ENCODE measurements at places on chromosomes 3 and 15.

GRCh38 chr3:155110022-155110421 lies 29.9 kb downstream of the MME start:
- no peak for DNase-seq
- no peaks in the 10 kb centered on the region for H3K36me3 ChIP-seq
- peaks cover 27% of the 10 kb centered on the region for H3K4me1 ChIP-seq

DNA sequence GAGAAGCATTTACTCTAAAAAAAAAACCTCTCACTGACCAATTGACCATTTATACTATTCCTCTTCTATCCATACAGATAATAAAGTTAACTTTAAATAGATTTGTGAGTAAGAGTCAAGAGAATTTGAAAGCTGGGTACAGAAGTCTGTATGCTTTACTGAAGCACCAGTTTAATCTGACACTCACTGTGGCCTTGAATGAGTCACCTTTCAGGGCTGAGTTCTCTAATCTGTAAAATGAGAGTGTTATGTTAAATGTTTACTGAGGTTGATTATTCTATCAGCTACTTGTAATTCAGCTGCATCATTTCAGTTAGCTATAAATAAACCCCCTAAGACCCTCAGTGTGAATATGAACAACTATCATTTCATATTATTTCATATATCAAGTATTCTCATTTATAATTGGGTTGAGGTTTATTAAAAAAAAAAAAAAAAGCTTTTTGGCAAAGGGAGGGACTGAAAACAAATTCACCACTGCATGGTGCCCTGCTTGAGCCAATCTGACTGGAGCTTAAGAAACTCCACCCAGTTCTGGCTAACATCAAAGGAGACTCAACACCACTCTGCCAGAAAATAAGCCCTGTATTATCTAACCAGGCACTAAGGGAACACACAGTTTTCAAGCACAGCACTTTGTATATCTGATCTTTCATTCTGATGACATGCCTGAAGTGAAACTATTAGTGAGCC lies 2.8 kb downstream of the MAP4 start:
- no peak overlapping the region for H3K4me3 ChIP-seq
- no peak for DNase-seq
- peaks cover 20% of the 10 kb centered on the region for H3K36me3 ChIP-seq
- no peak overlapping the region for H3K27ac ChIP-seq
- H3K27me3 ChIP-seq, result no peaks in the 10 kb centered on the region
- peaks cover 24% of the 10 kb centered on the region for H3K4me1 ChIP-seq

GRCh38 chr3:58093574-58094195 lies 85.5 kb downstream of the FLNB start:
- H3K4me3 ChIP-seq, result no peak overlapping the region
- peaks cover 14% of the 10 kb centered on the region for H3K36me3 ChIP-seq
- no peak overlapping the region for H3K27ac ChIP-seq
- no peaks in the 10 kb centered on the region for H3K4me1 ChIP-seq
- H3K27me3 ChIP-seq, result no peaks in the 10 kb centered on the region

DNA sequence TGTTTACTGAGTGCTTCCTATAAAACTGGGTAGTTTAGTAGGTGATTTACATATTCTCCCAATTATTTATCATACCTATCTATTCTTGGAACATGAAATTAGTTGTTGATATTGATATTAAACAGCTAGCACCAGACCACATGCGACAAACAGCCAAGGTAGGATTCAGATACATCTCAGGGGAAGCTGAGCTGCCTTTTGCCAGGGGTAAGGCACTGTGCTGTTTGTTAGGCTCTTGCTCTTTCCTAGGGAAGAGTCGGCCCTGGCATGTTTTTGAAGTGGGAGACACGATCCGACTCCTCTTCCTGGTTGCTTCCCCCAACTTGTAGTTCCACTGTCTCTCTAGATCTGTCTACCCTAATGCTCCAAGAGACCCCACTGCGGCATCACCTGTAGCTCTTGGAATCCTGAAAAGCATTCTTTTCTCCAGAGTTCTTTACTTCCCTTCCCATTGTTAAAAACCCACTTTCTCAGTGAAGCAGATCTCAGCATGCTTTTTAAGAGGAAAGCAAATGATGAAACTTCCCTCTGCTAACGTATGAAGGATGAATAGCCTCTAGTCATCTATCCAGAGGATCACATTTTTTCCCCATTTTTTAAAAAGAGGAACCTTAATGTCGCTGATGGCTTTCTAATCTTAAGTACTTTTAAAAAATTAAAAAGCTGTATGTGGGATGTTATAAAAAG lies 138.4 kb downstream of the GHSR start:
- H3K36me3 ChIP-seq, result peaks cover 16% of the 10 kb centered on the region
- no peaks in the 10 kb centered on the region for H3K27me3 ChIP-seq
- no peak for DNase-seq
- no peaks in the 10 kb centered on the region for H3K4me1 ChIP-seq

GRCh38 chr3:71873093-71873611 lies 88.2 kb upstream of the PROK2 start:
- no peak overlapping the region for H3K27ac ChIP-seq
- no peak overlapping the region for H3K4me3 ChIP-seq
- peaks cover 33% of the 10 kb centered on the region for H3K27me3 ChIP-seq
- peaks cover 12% of the 10 kb centered on the region for H3K4me1 ChIP-seq
- DNase-seq, result no peak

GRCh38 chr15:59060348-59060747 lies 44.6 kb upstream of the CCNB2 start:
- peaks cover 43% of the 10 kb centered on the region for H3K36me3 ChIP-seq
- DNase-seq, result no peak

DNA sequence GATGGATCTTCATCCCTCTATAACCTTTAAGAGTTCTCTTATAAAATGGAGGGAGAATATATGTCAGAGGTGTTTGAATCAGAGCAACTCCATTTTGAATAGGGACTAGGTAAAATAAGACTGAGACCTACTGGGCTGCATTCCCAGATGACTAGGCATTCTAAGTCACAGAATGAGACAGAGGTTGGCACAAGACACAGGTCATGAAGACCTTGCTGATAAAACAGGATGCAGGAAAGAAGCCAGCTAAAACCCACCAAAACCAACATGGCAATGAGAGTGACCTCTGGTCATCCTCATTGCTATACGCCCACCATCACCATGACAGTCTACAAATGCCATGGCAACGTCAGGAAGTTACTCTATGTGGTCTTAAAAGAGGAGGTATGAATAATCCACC lies 211.0 kb downstream of the GBE1 start:
- H3K4me3 ChIP-seq, result no peak overlapping the region
- H3K27me3 ChIP-seq, result no peaks in the 10 kb centered on the region
- H3K27ac ChIP-seq, result no peak overlapping the region
- H3K36me3 ChIP-seq, result peaks cover 35% of the 10 kb centered on the region

DNA sequence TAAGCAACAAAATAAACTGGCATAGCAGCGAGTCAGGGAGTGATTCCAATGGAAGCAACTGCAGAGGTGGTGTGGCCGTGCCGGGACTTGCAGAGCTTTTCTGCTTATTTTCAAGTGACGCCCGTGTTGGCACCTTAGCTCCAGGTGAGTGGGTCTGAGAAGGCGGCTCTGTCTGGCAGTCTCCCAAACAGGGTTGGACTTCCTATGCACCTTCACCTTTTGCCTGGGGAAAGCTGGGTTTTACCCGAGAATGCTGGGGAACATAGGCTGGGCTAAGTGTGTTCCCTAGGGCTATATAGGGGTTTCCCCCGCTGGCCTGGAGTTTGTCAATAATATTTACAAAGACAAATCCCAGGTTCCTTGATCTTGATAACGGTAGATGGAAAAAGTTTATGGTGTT lies 179.9 kb upstream of the TBL1XR1 start:
- no peak for DNase-seq
- H3K36me3 ChIP-seq, result peaks cover 4% of the 10 kb centered on the region
- no peak overlapping the region for H3K4me3 ChIP-seq

DNA sequence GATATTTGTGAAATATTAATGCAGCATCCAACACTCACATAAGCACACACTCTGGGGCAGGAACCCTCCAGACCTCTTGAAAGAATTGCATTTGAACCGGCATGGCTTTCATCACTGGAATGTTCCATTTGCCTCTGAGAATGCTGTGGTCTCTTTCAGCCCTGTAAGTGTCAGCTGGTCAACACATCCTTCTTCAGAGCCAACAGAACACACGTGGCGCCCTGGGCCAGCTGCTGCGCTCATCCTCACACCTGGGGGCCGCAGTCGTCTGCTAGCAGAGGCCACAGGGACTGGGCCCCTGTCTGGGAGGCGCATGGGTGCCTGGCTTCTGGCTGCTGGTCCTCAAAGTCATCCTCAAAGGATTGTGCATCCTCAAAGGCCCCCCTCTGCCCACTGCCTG lies 71.4 kb upstream of the HERC1 start:
- H3K27ac ChIP-seq, result no peak overlapping the region
- no peaks in the 10 kb centered on the region for H3K27me3 ChIP-seq
- H3K4me3 ChIP-seq, result no peak overlapping the region
- DNase-seq, result no peak
- no peaks in the 10 kb centered on the region for H3K36me3 ChIP-seq

DNA sequence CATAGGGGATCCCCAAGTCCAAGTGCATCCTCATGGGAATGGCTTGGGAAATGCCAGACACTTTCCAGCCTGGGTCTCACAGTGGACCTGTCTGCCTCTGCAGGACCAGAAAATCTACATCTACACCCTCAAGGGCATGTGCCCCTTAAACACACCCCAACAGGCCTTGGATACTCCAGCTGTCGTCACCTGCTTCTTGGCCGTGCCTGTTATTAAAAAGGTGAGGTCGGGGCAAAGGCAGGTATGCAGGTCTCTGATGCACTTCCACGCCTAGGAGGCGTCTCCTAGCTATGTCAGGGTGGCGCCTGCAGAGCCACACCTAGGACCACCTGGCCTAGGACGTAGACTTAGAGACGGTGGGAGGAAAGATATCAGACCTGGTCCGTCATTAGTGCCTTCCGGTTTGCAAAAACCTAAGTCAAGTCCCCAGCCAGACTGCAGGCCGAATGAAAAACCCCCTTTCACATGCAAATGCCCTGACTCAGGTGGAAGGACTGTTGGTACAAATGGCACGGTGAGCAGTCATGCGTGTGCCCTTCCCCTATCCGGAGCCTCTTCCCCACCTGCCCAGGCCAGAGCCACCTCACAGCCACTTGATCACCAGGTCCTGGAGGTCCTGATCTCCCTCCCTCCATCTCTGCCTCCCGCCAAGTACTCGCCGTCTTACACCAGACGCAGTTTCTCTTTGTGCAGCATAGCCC lies 143.5 kb downstream of the LRRK1 start:
- no peaks in the 10 kb centered on the region for H3K4me1 ChIP-seq
- H3K4me3 ChIP-seq, result no peak overlapping the region
- DNase-seq, result no peak
- peaks cover 64% of the 10 kb centered on the region for H3K36me3 ChIP-seq
- no peak overlapping the region for H3K27ac ChIP-seq
- no peaks in the 10 kb centered on the region for H3K27me3 ChIP-seq

DNA sequence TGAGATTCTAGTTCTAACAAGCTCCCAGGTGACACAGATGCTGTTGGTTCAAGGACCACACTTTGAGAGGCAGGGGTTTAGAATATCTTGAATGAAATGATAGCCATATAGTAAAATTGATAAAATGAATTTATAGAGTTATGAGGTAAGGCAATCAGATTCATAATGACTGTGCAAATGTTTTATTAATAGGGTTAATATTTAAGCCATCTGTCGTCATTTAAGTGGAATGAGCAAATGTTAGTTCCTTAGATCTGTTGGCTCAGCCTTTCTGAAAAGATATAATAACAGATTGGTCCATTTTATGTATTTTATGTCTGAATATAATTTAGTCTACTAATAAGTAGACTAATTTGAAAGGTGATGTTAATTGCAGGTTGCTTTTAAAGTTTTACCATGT lies 12.9 kb downstream of the REC114 start:
- no peak for DNase-seq
- H3K4me3 ChIP-seq, result no peak overlapping the region
- H3K27me3 ChIP-seq, result peaks cover 5% of the 10 kb centered on the region
- H3K4me1 ChIP-seq, result no peaks in the 10 kb centered on the region
- no peak overlapping the region for H3K27ac ChIP-seq

- H3K27ac ChIP-seq, result no peak overlapping the region
- peaks cover 60% of the 10 kb centered on the region for H3K4me1 ChIP-seq
- H3K27me3 ChIP-seq, result no peaks in the 10 kb centered on the region
- H3K36me3 ChIP-seq, result peaks cover 6% of the 10 kb centered on the region
Measured at GRCh38 chr15:41690636-41691035, 30.4 kb downstream of the MGA start.

DNA sequence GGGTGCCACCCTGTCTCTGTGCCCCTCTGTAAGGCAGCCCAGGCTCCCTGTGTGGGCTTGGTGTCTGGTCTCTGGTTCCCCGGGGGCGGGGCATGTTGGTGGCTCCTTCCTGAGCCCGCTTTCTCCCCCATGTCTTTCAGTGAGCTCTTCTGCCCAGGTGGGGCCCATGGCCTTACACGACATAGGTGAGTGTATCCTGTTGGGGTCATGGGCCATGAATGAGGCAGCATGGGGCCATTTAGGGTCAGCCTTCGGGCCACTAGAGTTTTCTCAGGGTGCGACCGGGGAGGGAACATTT lies 195.1 kb downstream of the UBE3A start:
- no peak overlapping the region for H3K4me3 ChIP-seq
- DNase-seq, result no peak
- no peaks in the 10 kb centered on the region for H3K4me1 ChIP-seq
- no peaks in the 10 kb centered on the region for H3K27me3 ChIP-seq
- no peak overlapping the region for H3K27ac ChIP-seq

- H3K27me3 ChIP-seq, result no peaks in the 10 kb centered on the region
- H3K4me1 ChIP-seq, result no peaks in the 10 kb centered on the region
- no peaks in the 10 kb centered on the region for H3K36me3 ChIP-seq
- H3K4me3 ChIP-seq, result no peak overlapping the region
Measured at GRCh38 chr3:180749796-180750195, 70.5 kb upstream of the CCDC39 start.

- H3K27ac ChIP-seq, result no peak overlapping the region
- no peaks in the 10 kb centered on the region for H3K4me1 ChIP-seq
- no peaks in the 10 kb centered on the region for H3K36me3 ChIP-seq
- H3K27me3 ChIP-seq, result no peaks in the 10 kb centered on the region
Measured at GRCh38 chr3:69691860-69692259, 47.4 kb upstream of the MITF start.

DNA sequence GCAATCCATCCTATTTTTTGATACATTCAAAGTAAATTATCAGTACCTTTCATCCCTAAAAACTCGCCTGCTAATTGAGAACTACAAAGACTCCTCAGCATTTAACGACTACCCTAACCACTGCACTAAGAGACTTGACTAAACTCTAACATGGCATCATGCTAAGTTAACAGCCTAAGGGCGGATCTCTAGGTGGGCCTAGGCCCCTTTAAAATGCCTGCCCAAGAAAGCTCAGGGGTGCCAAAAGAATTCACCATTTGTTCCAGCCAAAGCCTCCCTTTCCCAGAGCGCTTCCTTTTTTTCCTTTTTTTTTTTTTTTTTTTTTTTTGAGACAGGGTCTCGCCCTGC lies 568 bp upstream of the NEK4 start:
- H3K4me3 ChIP-seq, result peak overlapping the region; percentile 79
- peaks cover 20% of the 10 kb centered on the region for H3K4me1 ChIP-seq
- no peak for DNase-seq
- no peaks in the 10 kb centered on the region for H3K36me3 ChIP-seq
- no peaks in the 10 kb centered on the region for H3K27me3 ChIP-seq

DNA sequence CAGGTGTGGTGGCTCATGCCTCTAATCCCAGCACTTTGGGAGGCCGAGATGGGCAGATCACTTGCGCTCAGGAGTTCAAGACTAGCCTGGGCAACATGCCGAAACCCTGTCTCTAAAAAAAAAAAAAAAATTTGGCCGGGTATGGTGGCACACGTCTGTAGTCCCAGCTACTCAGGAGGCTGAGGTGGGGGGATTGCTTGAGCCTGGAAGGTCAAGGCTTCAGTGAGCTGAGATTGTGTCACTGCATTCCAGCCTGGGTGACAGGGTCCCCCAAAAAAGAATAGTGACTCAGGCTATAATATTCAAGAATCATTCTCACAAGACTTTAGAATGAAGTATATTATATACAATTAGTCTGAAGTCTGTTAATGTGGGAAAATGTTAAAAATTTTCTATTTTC lies 70.5 kb upstream of the PLXND1 start:
- no peak overlapping the region for H3K4me3 ChIP-seq
- no peak for DNase-seq
- H3K36me3 ChIP-seq, result peaks cover 2% of the 10 kb centered on the region
- peaks cover 30% of the 10 kb centered on the region for H3K4me1 ChIP-seq
- H3K27ac ChIP-seq, result no peak overlapping the region
